WTC11 (cell line): ENCODE measurements at places on chromosomes 5 and 9. TPM values are rescaled to one million over a fixed set of nuclear protein-coding genes. Genes with fewer than 3 reads are reported as not detected.

DNA sequence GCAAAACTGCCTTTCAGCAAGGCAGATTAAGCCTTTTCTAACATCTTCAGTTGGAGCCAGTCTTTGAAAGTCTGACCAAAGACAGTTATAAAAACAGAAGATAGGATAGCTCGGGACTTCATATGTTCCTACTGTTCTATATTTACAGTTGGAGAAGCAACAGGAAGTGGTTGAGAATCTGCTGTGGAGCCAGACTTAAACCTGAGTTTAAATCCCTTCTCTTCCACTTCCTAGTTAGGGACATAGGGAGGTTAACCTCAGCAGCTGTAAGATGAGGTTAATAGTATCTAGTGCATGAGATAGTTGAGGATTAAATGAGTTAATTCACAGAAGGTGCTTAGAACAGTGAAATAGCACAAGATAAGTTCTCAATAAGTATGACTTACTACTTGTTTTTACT is 84.5 kb upstream of the FREM1 start:
- no peak for DNase-seq

- no peak for DNase-seq
Observed at GRCh38 chr5:134851307-134851923, 5.6 kb downstream of the C5orf24 start.

Gene PAEP
- not detected in 3 replicates for total RNA-seq

Gene LMNB1
- total RNA-seq = 220 to 233 TPM (median 223 TPM) in 3 replicates

Gene MYMK
- total RNA-seq = 0.34 TPM in 1 of 3 replicates, not detected in the others

Gene SLCO6A1
- 0.39 to 0.64 TPM (median 0.42 TPM) in 3 replicates for total RNA-seq

Gene GPR151
- not detected in 3 replicates for total RNA-seq

- DNase-seq = peak; percentile 5
Observed at GRCh38 chr9:135216236-135216635, 128.8 kb downstream of the OLFM1 start.

Gene MELK
- 44.6 to 53.2 TPM (median 45.7 TPM) in 3 replicates for total RNA-seq

Gene SLC35A4
- 74.7 to 75.7 TPM (median 74.8 TPM) in 3 replicates for total RNA-seq

GRCh38 chr5:161036296-161036695 is 184.3 kb upstream of the ATP10B start:
- no peak for DNase-seq

- DNase-seq = no peak
Observed at GRCh38 chr5:71924325-71924724, 182.9 kb upstream of the MAP1B start.

GRCh38 chr5:1471240-1471853 is 26.1 kb upstream of the SLC6A3 start:
- no peak for DNase-seq

Gene SMIM23
- total RNA-seq = not detected in 3 replicates

- DNase-seq = no peak
Observed at GRCh38 chr5:115599502-115599901, 2.8 kb downstream of the TICAM2 start.

DNA sequence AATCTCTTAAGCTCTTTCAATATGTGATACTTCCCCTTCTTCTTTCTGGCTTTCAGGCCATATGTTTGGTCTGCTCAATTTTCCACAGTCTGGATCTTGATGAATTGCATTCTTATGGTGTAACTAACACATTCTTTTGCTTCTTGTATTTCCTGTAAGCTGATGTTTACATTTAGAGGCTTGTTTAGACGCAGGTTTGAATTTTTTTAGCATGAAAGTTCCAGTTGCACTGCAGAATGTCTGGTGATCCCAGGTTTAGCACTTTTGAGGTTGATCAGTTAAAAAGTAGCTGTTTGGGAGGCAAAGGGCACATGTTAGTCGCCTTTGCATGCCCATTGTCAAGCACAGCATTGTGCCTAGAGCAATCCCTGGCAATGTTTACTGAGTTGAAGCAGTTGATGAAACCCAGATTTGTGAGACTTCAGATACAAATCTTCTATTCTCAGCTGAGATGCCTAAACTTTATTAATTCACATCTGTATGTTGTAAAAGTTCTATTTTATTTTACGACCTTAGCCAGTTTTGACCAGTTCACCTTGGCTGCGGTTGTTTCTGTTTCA is 59.6 kb upstream of the SPATA31C2 start:
- DNase-seq = no peak

DNA sequence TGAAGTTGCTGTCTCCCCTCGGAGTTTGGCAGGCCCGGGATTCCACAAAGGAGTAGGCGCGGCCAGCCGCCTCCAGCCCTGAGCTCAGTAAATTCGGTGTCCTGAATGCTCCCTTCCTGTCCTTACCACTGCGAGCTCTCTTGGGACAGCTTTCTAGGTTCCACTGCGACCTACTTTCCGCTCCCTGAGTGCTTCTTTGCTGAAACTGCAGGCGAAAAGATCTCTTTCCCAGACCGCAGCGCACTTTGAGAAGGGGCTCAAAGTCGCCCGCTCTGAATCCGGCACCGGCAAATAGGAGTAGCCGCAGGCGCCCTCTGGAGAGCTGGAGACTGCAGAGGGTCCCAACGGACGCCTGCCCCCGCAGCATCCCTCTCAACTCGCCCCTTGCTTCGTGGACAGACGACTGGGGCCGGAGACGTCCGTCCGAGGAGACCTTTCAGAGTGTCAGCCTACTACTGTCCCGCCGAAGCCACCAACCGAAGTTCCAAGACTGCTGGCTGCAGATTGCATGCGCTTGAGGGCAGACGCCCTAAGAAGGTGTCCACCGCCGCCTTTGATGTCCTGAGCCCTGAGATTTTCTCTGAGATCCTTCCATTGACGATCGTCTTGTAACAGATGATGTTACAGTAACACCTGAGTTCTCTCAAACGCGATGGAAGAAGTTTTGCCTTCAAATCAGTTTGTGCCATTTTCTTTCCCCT is 96.0 kb downstream of the ANXA2R start:
- DNase-seq = peak; percentile 42

- no peak for DNase-seq
Observed at GRCh38 chr9:132161743-132162184, at the start of gene NTNG2. Gene NTNG2, plus strand, starts transcription at chr9:132162058. Its CDS starts 4,774 bp downstream, at chr9:132166832.

- peak; percentile 83 for DNase-seq
Observed at GRCh38 chr9:83538172-83538889, at the start of gene FRMD3. Gene FRMD3, minus strand, starts transcription at chr9:83538401. Its CDS starts 170 bp downstream, at chr9:83538231.

Gene RALGDS
- 19.5 to 23.2 TPM (median 22.9 TPM) in 3 replicates for total RNA-seq

Gene F12
- 10.0 to 12.8 TPM (median 12.1 TPM) in 3 replicates for total RNA-seq

GRCh38 chr9:109520475-109521132 is 22.5 kb upstream of the PTPN3 start:
- peak; percentile 77 for DNase-seq

- DNase-seq = no peak
Observed at GRCh38 chr5:132800545-132800944, 12.6 kb upstream of the SOWAHA start.

DNA sequence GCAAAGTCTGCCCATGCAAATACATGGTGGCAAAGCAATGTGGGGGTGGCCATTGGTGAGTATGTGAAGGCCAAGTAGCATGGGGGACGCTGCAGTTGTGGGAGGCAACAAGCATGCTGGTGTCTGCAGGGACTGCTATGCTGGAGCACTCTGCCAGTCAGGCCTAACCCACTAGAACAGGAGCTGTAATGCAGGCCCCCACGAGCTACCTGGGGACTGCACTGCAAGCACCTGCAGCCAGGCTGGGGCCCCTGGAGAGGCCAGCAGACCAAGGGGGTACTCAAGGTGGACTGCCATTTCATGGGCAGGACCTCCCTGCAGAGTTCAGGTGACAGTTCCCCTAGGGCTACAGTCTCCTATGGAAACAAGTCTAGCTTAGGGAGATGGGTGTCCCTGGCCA is 183.8 kb upstream of the PDE4D start:
- DNase-seq = no peak

DNA sequence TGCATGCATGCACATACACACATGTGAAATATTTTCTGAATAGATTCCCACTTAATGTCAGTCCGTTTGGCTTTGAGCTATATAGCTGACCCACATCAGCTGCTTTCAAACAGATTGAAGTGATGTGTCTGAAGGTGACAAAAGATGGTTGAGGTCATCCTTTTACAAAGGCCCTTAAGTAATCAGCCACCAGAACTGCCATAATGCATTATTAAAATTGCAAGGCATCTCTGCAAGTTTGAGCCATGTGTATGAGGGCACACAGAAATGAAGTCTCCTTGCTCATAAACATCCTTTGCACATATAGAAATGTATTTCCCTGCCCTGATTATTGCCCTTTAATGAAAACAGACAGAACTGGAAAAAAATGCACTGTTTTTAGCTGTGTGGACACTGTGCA is 1043.0 kb upstream of the C9orf72 start:
- DNase-seq = no peak

DNA sequence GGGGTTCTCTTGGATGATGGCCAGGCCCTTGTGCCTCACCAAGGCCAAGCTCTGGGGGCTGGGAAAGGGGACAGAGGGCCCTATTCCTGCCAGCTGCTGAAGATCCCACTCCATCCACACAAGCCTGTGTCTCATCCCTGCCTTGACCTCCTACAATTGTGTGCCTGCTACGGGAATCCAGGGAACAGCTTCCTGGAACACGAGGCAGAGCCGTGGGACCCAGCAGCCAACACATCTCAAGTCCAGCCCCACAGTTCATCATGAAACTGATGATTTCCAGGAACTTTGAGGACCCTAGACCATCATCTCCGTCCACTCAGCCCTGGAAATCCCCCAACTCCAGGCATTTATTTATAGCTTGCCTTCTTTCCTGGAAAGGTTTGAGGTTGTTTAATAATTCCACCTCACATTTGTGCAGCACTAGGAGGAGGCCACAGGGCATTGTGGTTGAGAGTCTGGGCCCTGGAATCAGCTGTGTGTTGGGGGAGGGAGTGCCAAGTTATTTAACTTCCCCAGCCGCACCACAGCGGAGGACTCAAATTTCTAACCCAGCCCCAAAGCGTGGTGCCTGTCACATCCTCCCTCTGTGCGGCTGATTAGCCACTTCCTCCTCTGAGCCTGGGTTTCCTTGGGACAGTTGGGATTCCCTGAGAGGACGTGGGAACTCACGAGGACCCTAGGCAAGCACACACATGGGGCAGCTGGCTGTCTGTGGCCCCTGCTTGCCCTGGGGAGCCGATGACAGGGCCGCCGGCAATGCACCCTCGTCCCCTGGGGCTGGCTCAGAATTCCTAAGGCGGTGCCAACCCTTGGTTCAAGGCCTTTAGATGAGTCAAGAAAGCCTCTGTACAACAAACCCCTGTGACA is 58.2 kb upstream of the GGTA1 start:
- peak; percentile 49 for DNase-seq

Gene TRAF1
- 1.8 to 3.1 TPM (median 2.9 TPM) in 3 replicates for total RNA-seq

DNA sequence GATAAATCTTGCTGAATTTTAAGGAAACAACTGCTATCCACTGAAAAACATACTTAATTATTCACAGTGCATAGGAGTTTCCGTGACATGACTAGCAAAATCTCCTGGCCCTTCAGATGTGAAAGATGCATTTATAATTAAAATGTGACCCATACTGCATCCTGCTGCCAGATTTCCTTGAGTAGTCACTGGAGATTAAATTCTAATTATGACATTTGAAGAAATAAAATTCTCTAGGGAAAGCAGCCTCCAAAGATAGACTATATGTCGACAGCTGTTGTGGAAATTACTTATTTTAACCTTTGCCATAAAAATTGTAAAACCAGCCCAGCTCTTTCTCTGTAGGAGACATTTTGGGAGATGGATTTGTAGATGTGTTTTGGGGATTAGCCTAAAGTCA is 193.6 kb upstream of the SMC2 start:
- no peak for DNase-seq

DNA sequence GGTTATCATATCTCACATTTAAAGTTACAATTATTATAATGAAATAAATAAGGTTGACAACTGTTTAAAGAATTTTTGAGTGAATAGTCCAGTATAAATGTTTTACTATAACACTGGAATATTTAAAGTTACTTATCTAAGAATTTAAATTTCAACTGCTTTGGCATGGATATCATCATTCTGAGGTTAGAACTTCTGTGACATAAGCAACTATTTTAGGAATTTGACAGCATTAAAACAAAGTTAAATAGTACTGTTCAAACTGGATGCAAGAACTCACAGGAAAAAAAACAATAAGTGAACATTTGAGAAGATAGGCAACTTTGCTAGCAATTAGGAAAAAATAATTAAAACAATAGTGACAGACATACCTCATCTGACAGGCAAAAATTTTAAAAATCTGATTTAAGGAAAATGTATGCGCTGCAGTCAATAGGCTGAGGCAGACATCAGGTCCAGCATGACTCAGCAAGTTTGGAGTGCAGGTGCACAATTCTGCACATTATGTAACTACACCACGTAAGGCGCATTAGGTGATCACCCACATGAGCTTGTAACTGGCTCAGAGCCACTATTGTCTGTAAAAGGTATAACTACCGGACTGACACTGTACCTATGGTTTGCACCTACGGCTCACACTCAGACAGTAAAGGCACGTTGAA is 180.6 kb downstream of the PDE4D start:
- no peak for DNase-seq

- no peak for DNase-seq
Observed at GRCh38 chr5:92163906-92164305, 780.8 kb upstream of the ARRDC3 start.

DNA sequence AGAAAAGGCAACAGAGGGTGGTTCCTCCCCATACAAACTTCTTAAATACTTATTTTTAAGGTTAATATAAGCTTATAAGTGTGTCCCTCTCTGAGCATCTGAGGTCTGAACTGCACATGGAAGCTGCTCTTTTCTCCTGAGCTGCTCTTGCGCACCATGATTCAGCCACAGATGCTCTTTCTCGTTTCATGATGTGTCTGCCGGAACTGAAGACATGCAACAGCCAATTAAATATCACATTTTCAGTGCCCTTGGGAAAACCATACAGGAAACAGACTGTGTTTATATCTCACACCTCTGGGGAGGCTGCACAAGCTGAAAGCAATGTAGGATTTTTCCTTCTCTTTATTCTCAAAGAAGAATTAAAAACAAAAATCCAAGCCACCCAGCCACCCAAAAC is 96.8 kb upstream of the NREP start:
- no peak for DNase-seq

Gene CCDC183
- total RNA-seq = 1.7 to 2.1 TPM (median 2.0 TPM) in 3 replicates

Gene GAPT
- not detected in 3 replicates for total RNA-seq

GRCh38 chr5:130032807-130033206 is 128.5 kb downstream of the CHSY3 start:
- no peak for DNase-seq

Gene SOX30
- 0.41 to 0.55 TPM (median 0.46 TPM) in 3 replicates for total RNA-seq

GRCh38 chr5:57434227-57434640 is 48.4 kb downstream of the ACTBL2 start:
- DNase-seq = no peak

DNA sequence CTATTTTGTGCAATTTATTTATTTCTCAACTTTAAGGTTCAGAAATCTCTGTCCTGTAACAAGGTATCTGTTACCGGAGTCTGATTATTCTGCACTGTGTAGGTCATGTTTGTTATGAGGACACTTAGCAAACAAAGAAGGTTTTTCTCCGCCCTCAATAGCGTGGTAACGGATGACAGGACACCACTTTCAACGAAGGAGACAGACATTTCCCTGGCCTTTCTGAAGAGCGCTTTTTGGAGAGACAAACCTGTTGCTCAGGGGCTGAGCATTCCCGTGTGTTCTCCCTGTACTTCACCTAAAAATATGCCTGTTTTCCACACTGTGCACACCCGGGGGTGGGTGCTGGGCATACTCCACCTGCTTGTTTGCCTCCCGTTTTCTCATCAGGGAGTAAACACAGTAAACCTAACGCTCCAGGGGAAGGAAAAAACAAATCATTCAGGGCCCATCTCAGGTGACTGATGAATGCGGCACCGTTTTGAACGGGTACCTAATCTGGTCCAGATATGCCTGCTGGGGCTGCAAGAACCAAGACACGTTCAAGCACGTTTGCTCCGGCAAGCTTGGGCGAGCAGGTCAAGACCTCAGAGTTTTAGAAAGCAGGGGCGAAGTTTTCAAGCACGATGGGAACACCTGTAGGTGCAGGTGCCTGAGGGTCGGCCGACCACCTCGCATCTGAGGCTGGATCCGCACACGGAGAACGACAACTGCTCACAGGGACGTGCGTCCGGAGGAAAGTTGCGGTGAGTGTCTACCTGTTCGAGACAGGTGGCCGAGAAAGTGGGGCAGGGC is 859 bp downstream of the RETREG1 start:
- no peak for DNase-seq
